ENCODE measurements at places on chromosomes 3 and 15.

DNA sequence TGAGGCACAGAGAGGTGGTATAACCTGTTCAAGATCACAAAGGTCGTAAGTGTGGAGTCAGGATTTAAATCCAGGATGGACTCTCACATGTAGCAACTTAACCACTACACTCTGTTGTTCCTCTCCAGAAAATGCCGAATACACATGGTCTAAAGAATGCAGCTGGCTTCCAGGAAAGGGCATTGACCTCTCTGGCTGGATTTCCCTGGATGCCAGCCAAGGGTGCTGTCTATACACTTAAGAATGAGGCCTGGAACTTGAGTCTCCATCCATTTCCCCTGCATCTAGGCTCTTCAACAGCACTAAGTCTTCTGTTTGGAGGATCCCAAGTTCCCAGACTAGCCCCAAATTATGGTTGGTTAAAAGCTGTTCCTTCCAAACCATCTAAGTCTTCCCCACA is 60.5 kb downstream of the CERS3 start:
- DNase-seq, result no peak

- DNase-seq, result no peak
Observed at GRCh38 chr15:56293495-56294292, 50.0 kb upstream of the RFX7 start.

GRCh38 chr15:70244978-70245542 is 147.3 kb upstream of the TLE3 start:
- DNase-seq, result no peak

- no peak for DNase-seq
Observed at GRCh38 chr3:17047162-17047561, 162.4 kb downstream of the PLCL2 start.

DNA sequence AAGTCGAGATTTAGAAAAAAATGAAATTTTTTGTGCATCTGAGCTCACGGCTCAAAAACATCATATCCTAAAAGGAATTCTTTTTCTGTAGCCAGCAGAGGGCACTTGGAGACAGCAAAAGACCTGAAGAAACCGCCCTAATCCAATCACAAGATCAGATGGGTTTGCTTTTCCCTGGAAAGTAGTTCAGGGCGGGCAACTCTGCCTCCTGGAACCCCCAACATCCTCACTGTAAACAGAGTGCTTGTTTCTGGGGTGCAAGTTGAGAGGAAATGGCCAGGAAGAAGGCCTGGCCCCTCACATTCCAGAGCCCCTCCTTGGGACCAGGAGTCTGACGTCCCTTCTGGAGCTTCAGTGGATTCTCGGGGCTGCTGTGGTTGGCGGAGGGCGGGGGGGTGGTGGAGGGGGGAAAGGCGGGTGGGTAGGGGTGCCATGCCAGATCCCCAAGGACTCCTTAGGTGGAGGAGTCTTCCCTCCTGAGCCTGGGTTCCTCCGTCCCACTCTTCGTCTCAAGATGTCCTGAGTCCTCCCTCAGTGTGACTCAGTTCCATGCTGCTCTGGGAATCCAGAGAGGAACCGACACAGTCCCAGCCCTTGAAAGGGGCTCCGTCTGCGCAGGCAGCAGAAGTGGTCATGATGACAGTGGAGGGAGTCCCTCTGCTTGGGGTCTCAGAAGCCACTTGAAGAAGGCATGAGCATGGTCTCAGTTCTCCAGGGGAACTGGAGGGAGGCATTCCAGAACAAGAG is 35.9 kb downstream of the CCK start:
- DNase-seq, result no peak

DNA sequence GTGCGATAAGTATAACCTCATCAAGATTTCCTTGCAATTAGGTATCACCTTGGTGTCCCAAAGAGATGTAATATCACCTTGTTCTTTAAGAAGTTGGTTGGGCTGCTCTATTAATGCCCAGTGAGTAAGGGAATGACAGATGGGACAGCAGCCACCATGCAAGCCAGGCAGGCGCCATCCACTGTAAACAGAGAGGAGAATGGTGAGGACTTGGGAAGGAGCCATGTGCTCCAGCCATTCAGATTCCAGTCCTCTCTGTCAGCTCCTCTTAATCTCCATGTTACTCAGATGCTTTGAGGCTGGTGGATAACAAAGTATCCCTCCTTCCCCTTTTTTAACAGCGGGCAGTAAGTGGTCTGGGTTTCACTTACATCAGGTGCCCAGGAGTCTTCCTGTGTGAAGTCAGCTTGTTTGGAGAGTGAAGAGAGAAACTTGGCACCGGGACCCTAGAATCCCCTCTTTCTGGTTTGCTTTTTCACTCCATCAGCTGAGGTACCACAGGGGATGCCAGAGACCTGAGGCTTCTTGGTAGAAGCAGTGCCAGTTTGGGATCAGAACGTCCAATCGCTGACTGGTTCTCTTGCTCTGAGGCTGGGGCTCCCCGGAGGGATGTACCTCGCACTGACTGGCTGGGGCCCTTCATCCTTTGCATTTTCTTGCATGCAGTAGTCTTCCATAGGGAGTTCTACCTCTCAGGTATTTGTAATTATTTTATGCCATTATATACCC is 29.5 kb downstream of the SLCO3A1 start:
- DNase-seq, result no peak

- no peak for DNase-seq
Observed at GRCh38 chr3:45906681-45907407, 20.5 kb downstream of the CCR9 start.

DNA sequence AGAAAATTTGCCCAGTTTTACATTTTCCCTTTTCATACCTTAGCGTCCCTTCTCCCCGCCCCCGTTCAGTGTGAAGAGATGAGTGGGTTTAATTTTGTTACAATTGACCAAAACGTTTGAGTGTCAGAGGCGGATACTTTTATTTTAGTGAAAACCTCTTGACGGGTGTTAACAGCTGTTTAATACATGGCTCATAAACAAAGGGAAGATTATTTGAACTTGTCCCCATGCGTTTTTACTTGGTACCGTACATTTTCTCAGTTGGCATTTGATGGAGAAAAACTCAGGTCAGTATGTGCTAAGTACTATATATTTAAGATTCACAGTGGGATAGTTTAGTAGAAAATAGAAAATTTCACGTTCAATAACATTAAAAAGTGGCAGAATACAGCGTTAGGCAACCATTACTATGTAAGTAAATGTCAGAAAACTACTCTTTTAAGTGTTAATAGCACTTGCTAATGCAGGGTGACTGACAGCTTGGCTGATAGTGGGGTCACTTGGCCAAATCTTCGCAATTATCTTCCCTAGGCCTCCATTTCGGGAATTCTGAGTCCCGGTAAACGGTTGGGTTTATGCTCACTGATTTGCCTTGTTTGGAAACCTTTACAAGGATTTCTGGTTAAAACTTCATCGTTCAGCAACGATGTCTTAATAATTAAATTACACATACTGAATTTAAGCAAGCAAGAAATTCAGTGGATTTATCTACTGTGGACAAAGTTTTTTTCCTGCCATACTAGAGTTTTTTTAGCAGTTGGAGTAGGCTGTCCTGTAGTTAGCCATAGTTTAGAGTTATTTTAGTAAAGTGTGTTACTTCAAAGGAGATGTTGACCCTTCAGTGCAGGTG is 4.8 kb downstream of the CHD2 start:
- DNase-seq, result no peak

DNA sequence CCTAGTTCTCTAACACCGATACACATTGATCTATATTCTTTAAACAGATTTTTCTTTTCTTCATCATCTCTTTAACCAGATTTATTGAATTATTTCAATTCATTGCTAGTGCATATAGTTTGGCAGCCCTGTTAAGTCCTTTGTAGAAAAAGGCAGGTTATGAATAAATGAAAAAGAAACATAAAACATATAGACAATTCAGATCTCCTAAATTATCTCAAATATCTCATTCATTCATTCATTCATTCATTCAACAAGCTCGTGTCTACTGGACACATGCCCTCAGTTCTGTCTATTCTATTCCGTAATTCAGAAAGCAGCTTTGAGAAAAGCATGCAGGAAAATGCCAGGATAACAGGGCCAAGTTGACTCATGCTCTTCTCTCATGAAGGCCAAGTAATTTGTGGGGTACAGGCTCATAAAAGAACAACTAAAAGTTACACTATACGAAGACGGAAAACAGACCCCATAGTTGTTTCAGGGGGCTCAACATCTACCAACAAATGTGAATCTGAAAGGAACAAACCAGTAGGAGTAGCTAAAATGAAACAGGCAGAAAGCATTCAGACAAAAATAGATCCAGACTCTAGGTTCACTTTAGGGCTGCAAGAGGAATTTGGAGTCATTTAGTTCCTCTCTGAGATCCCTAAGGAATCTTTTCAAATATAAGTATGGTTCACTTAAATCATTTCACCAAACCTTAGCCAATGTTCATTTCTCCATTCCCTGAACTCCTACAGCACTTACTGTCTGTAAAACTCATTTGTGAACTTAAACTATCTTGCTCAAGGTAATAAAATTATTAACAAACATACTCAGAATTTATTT is 7.5 kb downstream of the ZNF148 start:
- DNase-seq, result no peak

DNA sequence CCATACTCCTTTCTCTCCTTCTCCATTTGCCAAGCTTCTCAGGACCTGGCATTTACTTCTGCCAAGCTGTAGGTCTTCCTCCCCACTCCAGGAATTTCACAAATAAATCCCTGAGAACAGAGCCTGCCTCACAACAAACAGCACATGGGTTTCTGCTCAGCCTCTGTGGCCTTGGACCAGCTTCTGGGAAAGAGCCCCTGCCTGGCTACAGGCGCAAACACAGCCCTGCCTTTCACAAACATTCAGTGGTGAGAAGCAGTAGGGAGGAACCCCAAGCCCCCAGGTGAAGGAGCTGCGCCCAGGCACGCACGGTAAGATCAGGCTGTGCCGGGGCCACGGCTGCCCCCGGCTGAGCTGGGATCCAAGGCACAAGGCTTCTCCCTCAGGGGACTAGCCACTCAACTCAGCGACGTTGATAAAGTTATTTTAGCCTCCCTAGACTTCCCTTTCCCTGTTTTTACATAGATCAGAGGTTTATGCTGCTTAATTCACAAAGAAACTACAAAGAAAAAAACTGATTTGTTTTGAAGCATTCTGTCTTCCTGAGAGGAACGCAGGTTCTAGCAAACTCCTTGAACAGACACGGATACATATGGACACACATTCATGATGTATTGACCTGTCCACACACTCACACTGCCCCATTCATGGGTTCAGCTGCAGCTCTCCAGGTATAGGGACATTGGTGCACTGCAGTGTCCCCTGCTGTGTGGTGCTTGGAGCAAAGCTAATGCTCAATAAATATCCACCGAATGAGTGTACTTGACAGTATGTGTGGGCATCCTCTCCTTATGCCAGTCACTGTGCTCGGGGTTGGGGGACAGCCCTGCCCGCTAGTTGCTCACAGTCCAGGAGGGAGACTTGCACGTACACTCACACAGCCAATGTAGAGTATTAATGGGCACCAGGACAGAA is 25.4 kb downstream of the HES1 start:
- no peak for DNase-seq

- no peak for DNase-seq
Observed at GRCh38 chr3:120850381-120851295, 57.4 kb upstream of the STXBP5L start.

GRCh38 chr3:152413240-152413639 is 144.5 kb downstream of the MBNL1 start:
- no peak for DNase-seq

- no peak for DNase-seq
Observed at GRCh38 chr3:186966406-186966805, 36.1 kb downstream of the ST6GAL1 start.

DNA sequence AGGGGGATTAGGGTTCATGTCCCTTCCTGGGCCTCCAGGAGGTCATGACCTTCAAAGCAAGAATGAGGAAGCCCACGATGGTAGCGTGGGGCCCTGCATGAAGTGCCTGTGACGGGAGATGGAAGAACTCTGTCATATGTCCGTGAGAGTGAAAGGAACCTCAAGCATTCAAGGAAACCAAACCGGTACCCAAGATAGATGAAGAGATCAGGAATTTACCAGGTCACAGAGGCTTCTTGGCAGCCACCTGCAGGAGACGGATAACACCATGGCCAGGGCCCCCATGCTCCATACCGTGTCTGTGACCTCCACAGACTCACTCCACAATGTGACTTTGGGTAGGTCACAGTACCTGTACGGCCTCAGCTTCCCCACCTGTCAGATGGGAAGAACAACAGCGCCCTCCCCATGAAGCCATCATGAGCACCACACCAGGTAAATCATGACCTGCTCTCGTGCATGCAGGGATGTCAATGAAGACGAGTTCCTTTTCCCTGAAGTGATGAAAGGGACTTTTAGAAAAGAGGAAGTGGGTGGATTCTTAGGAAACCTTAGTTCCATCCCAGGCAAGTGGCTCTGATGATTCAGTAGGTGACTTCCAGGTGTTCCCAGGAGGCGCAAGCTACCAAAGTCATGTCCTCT is 23.3 kb upstream of the CYP11A1 start:
- DNase-seq, result no peak

- no peak for DNase-seq
Observed at GRCh38 chr3:47186285-47186684, 22.4 kb upstream of the SETD2 start.

DNA sequence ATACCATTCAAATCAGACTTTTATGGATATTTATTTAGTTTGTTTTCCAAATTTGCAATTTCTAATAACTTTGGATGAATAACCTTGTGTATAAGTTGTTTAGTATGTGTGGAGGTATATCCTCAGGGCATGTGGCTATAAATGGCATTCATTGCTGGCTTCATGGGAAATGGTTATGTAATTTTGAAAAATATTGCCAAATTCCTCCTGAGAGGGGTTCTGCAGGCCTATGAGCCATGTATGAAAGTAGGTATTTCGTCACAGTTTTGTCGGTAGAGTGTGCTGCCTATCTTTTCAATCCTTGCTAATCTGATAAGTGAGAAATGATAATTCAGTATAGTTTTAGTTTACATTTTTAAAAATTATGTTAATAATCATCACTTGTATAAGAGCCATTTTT is 256.4 kb upstream of the ZNF385D start:
- DNase-seq, result no peak
